ENCODE measurements at places on chromosomes 2 and 18. TPM values are rescaled to one million over a fixed set of nuclear protein-coding genes. Genes with fewer than 3 reads are reported as not detected.

PRSS56 gene
- total RNA-seq = not detected

RGPD4 gene
- not detected for total RNA-seq

ALS2 gene
- 27.2 TPM for total RNA-seq

SNORC gene
- total RNA-seq = 20.0 TPM

GCG gene
- total RNA-seq = not detected

GRB14 gene
- 3.4 TPM for total RNA-seq

AMER3 gene
- not detected for total RNA-seq

AKAIN1 gene
- not detected for total RNA-seq

PID1 gene
- total RNA-seq = not detected

SLC16A14 gene
- 0.57 TPM for total RNA-seq

PJVK gene
- 14.6 TPM for total RNA-seq

CRYBA2 gene
- not detected for total RNA-seq

MDH1B gene
- total RNA-seq = 4.1 TPM

KCNF1 gene
- 1.0 TPM for total RNA-seq

UGT1A3 gene
- total RNA-seq = 67.1 TPM

IL1RL1 gene
- 0.55 TPM for total RNA-seq

RBM43 gene
- 4.8 TPM for total RNA-seq

MTERF4 gene
- total RNA-seq = 38.6 TPM

EN1 gene
- not detected for total RNA-seq

FARSB gene
- total RNA-seq = 50.2 TPM

CXCR4 gene
- 0.70 TPM for total RNA-seq

C2orf92 gene
- total RNA-seq = 11.2 TPM

EMILIN1 gene
- total RNA-seq = 1.6 TPM

SPTBN1 gene
- 234 TPM for total RNA-seq

AFF3 gene
- not detected for total RNA-seq

RIT2 gene
- total RNA-seq = not detected

CD207 gene
- total RNA-seq = not detected

SPDYA gene
- total RNA-seq = 1.9 TPM

SP100 gene
- 50.2 TPM for total RNA-seq

UPP2 gene
- not detected for total RNA-seq

CPO gene
- total RNA-seq = not detected

ITPRIPL1 gene
- total RNA-seq = not detected

RGPD6 gene
- 21.2 TPM for total RNA-seq

TMEM163 gene
- 2.4 TPM for total RNA-seq

SPP2 gene
- not detected for total RNA-seq

STPG4 gene
- total RNA-seq = 6.5 TPM

CYS1 gene
- total RNA-seq = 0.43 TPM

ZDBF2 gene
- total RNA-seq = 19.6 TPM

COL3A1 gene
- not detected for total RNA-seq

SCTR gene
- not detected for total RNA-seq

MYO3B gene
- 6.7 TPM for total RNA-seq

AOX1 gene
- total RNA-seq = 5.1 TPM

SIGLEC15 gene
- 1.0 TPM for total RNA-seq

VIL1 gene
- not detected for total RNA-seq

C2orf72 gene
- not detected for total RNA-seq

SRD5A2 gene
- not detected for total RNA-seq

GPAT2 gene
- total RNA-seq = 11.0 TPM

ALKAL2 gene
- total RNA-seq = not detected

CCDC141 gene
- not detected for total RNA-seq

STARD7 gene
- total RNA-seq = 171 TPM

FBXO41 gene
- total RNA-seq = 16.4 TPM

PARD6G gene
- 0.23 TPM for total RNA-seq

AGAP1 gene
- 91.4 TPM for total RNA-seq

Data from PC-9 (cell line).